ENCODE measurements at places on chromosomes 1 and 21.

DNA sequence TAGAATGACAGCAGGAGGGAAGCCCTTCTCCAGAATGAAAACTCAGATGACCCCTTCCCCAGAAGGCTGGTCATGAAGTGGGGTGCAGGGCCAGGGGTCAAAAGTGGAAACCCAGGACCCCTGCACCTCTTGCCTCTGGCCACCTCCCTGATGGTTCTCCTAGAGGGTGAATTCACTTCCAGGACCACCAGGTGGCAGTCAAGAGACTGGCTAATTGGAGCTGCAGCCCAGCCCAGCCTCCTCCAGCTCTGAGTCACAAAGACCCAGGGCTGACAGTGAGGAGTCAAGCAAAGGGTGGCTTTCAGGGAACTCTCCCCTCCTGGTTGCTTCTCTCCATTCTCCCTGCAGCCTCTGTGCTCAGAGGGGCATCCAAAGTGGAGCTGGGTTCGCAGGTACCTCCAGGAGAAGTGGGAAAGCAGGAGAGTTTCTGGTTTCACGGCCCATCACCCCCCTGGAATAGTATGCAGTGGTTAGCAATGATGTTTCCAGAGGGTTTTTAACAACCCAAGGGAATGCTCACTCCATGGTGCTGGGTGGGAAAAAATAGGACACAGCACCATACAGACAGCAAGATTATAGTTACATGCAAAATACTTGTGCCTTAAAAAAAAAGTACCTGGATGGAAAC lies 6.1 kb upstream of the EPHB2 start:
- DNase-seq = peak; percentile 80

DNA sequence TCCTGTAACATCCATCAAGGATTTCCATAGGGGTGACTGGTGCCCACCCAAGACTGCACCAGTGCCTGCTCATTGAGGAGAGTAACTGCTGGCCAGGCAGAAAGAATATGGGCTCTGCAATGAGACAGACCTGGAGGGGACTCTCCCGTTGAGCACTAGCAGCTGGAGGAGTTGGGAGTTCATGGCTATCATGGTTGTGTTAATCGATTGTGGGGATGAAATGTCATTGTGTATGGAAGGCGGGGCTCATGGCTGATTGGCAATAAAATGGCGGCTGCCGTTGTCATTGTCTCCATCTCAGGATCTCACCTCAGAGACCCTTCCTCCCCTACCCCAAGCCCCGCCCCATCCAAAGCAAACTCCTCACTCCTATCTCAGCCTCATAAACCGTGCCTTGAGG lies 3.9 kb downstream of the TMEM125 start:
- no peak for DNase-seq

DNA sequence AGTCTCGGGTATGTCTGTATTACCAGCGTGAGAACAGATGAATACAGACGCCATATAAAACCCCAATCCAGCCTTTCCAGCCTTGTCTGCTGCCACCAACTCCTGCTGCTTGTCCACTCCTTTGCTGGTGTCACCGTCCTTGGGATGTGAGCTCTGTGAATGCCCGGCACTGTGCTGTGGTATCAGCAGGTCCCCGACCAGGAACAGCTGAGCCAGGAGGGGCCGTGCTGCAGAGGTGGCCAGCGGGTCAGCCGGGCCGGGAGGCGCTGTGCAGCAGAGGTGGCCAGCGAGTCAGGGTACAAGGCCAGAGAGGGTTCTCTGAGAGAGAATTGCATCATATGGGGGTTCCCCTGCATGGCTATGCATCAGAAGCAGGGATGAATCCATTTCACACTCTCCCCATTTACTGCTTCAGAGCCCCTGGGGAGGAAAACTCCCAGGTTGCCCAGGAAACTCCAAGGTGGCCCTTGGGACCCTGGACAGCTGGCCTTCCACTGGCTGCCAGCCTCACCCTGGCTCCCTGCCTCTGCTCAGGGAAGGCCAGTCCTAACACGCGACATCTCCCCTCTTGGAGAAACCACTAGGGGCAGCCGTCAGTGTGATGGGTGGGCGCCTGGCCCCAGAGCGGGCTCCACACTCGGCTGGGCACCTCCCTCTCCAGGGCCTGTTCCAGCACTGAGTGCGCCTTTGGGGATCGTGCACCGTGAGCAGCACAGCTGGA lies 122.4 kb upstream of the COL6A1 start:
- DNase-seq = no peak

GRCh38 chr1:18549106-18549505 lies 68.4 kb downstream of the KLHDC7A start:
- DNase-seq = no peak

GRCh38 chr1:184242507-184242943 lies 144.3 kb upstream of the C1orf21 start:
- no peak for DNase-seq

DNA sequence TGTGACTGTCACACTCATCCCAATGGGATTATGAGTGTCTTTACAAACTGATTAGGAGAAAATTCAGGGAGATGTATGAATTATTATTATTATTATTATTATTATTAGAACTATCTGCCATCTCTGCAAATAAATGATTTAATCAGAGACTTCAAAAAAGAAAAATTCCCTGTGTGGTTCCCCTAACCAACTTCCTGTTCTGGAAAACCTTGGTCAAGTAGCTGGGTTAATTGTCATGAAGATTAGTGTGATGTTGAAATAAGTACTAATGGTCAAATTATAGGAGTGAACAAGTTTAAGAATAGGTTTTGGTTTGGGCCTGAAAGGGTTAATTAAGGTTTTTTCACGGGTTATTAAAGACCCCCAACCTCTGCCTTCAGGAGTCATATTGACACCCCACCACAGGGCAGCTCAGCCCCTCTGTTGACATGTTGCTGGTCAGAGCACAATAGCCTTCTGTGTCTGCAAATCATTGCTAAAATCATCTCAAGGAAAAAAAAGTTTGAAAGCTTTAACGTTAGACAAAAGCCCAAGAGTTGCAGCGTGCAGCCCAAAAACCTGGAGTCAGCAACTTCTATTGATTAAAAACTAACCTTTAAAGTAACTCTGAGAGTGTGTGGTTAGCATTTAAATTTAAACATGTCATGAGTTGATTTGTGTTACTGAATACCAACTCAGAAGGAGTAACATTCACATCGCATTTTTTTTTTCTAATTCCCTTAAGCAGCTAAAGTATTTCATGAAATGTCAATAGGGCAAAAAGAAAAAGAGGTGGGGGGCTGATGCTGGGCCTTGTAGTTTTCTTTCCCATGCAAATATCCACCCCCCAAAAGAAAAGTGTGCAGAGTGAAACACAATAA lies 272.5 kb downstream of the TM2D1 start:
- DNase-seq = no peak

DNA sequence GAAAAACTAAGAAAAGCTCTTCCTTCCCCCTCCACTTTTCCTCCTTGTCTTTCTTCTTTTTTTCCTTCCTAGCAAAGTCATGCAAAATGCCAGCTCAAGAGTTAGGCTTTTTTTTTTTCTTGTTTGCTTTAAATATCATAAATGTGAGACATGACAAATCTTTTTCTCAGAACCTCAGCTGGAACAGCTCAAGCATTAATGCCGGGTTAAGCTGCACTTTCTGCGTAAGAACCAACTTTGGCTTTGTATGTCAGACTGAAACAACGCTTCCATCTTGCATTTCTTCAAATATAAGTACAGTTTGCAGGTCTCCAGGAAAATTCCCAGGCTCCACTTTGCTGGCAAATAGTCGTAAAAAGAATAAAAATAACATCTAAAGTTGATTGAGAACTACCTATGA lies 20.7 kb upstream of the LMO4 start:
- no peak for DNase-seq

GRCh38 chr1:53653631-53654030 lies 85.3 kb downstream of the GLIS1 start:
- DNase-seq = no peak

- no peak for DNase-seq
These were observed 9.5 kb downstream of the ATP1B1 start for GRCh38 chr1:169115891-169116585.

DNA sequence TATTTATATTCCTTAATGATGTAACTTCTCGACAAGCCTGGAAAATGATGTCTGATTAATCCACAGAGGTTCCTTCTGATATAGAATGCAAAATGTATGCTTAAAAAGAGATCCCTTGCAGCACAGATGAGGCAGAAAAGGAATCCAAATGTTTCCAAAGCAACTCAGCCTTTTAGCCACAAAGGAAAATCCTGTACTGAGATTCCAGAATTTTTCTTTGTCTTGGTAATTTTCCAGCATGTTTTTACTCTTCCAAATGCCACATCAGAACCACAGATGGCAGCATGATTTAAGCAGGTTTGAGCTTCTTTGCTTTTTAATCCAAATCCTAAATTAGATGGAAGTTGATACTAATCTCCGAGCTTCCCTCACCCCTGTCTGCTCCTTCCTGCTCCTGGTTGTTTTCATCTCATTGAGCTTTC lies 176.4 kb upstream of the PALMD start:
- no peak for DNase-seq

- no peak for DNase-seq
These were observed 31.6 kb upstream of the ABCB10 start for GRCh38 chr1:229590119-229590518.

DNA sequence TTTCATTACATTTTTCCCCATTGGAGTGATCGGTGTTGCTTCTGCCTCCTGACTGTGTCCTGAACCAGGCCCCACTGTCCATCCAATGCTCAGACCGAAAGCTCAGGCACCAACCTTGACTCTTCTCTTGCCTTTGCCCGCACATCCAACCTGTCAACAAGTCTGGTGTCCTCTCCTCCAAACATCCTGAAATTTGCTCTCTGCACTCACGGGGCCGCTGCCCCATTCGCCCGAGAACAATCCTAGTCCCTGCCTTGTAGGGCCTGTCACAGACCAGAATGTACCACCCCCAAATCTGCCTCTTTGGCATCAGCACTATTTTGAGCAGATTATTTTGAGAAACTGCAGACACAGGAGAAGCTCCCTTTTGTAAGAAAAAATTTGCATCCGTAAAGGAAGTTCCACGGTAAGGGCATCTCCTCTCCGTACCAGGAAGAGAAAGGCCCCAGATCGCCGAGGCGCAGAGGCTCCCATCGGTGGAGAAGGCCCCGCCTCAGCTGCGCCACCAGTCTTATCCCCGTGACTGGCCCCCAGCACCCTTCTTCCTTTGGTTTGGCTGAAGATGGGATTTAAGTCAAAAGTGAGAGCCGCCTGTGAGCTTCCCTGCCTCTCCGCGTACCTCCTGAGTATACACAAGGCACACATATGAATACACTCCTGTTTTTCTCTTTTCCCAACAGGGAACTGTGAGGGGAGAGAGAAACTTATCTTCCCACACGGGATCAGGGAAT lies 7.1 kb downstream of the MORN1 start:
- no peak for DNase-seq

DNA sequence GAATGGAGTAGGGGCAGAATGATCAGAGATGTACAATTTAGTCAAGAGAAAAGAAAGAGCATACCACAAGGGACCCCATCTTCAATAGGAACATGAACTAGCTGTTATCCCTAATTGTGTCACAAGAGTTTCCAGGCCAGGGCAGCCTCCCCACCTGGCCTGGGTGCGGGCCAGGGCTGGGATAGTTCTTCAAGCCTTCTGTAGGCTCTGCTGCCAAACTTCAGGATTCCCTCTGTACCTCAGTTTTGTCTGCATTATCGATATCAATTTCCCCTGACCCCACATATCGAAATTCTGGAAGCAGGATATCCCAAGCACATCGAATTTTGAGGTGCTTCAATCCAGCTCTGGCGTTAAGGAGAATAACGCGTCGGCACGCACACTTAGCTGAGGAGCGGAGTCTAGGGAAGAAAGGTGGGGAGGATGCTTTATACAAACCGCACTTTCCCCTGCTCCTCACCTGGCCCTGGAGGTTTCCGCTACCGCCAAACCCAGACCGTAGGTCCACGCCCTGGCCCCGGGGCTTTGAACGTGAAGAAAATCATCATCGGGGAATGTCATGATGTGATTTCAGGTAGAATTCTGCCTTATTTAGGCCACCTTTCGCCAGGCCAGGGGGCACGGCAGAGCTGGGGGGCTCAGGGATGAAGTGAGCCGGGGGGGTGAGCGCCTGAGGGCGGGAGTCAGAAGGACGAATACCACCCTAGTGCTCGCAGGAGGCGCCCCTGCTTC lies 7.4 kb downstream of the HLX start:
- no peak for DNase-seq

DNA sequence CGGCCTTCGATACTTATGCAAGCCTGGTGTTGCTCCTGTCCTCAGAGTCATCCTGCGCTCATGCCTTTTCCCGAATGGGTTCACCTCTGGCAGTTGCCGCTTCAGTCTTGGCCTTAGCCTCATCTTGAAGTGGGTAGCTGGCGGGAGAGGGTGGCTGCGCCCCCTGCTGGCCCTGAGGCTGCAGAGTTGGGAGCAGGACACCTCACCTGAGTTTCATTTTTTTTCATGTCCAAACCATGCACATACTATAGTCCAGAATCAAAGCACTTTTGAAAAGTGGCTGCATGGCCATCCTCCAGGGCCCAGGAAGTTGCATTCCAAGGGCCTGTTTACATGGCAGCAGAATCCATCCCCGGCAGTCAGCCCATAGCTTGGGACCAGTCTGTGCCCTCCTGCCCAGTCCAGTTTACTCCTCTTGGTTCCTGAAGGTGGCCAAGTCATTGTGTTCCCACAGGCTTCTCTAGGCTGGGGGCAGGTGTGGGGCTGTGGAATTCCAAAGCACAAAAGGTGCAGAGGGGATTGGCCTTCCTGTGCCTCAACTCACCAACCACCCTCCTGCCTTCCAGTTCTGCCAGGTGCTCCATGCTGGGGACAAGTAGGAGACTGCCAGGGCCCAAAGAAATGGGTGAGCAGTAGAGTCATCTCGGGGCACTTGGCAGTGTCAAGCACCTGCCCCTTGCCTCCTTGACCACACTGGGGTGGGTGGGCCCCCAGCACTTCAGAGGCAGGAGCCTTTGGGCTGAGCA lies 44.0 kb downstream of the YARS1 start:
- peak; percentile 49 for DNase-seq

DNA sequence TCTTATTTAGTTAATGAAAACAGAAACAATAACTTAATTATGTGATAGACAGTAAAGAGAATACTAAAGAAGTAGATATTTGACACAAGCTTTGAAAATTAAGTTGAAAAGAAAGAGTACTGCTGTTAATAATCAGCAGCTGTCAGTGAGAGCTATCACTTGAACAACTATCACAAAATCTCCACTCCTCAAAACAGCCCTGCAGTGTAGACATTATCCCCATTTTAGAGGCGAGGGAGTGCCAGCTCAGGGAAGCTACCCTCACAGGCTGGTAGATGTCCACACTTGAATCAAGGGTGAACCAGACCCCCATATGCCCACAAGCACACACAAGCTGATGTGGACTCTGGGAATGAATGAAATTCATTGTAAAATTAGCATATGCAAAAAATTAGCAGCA lies 248.8 kb downstream of the RHOU start:
- no peak for DNase-seq
